ENCODE measurements at places on chromosomes 2 and 18.

DNA sequence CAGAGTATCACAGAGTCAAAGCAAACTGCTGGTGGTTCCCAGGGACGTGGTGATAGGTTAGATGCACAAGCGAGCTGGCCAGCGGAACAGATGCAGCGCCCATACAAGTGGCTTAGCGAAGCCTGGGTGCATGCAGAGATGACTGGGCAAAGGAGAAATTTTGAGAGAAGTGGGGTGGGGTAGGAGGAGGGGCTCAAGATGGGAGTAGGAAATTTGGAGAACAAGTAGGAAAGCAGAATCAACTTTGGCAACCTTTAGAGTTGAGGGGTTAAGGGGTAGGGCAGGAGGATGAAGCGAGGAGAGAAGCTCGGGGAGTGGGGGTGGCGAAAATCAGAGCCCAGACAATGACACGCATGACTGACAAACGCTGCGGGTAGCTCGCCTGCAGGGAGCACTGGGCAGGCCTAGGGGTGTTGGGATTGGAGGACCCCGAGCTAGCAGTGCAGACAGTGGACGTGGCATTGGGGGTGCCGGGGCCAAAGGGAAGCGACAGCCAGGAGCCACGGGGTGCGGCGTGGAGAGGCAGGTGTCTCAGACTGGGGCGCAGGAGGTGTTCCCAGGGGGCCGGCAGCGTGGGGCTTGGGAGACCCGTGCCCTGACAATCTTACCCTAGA lies 431 bp downstream of the FAM98A start:
- peaks cover 17% of the 10 kb centered on the region for H3K36me3 ChIP-seq
- peak overlapping the region; percentile 95 for H3K27ac ChIP-seq
- peak overlapping the region; percentile 96 for H3K4me3 ChIP-seq
- H3K4me1 ChIP-seq, result peaks cover 35% of the 10 kb centered on the region
- peaks cover 3% of the 10 kb centered on the region for H3K27me3 ChIP-seq

DNA sequence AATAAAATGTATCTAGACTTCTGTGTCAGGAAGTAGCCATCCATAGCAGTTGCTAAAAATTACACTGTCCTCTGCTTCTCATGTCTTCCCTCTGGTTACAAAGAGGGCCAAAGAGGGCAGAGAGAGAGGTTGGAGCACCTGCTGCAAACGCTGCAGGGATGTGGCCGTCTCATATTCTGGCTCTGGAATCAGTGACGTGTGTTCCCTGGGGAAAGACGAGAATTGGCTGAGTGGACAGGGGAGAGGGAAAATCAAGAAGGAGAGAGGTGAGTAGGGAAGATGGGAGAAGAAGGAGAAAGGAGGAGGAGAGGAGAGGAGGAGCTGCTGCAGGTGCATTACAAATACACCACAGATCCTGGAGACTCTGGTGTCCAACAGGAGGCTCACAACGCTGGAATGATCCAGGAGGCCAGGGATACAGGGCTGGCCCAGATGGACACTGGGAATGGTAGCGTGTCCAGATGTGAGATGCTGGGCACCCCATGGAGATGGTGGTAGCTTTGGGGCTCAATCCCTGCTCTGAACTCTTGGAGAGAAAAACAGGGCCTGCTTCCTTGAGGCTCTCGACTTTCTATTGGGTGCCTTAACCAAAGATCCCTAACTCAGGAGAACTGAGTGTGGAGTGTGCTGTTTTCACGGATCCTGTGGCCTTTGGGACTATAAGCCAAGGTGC lies 118.4 kb upstream of the PXDN start:
- H3K4me1 ChIP-seq, result peaks cover 3% of the 10 kb centered on the region
- peaks cover 21% of the 10 kb centered on the region for H3K27me3 ChIP-seq
- H3K4me3 ChIP-seq, result no peak overlapping the region
- DNase-seq, result no peak
- no peaks in the 10 kb centered on the region for H3K36me3 ChIP-seq

- H3K36me3 ChIP-seq, result no peaks in the 10 kb centered on the region
- no peak overlapping the region for H3K4me3 ChIP-seq
- H3K27me3 ChIP-seq, result peaks cover 5% of the 10 kb centered on the region
- peaks cover 2% of the 10 kb centered on the region for H3K4me1 ChIP-seq
- no peak overlapping the region for H3K27ac ChIP-seq
Observed at GRCh38 chr18:46542545-46542944, 114.5 kb downstream of the LOXHD1 start.

- H3K27me3 ChIP-seq, result peaks cover 2% of the 10 kb centered on the region
- H3K36me3 ChIP-seq, result no peaks in the 10 kb centered on the region
- no peak overlapping the region for H3K4me3 ChIP-seq
- DNase-seq, result no peak
Observed at GRCh38 chr2:234256516-234256915, 206.0 kb downstream of the SPP2 start.

- no peaks in the 10 kb centered on the region for H3K27me3 ChIP-seq
- H3K4me3 ChIP-seq, result peak overlapping the region; percentile 76
- H3K36me3 ChIP-seq, result peaks cover 44% of the 10 kb centered on the region
- peaks cover 69% of the 10 kb centered on the region for H3K4me1 ChIP-seq
- no peak for DNase-seq
Observed at GRCh38 chr2:96205888-96206287, 2.7 kb downstream of the STARD7 start.

DNA sequence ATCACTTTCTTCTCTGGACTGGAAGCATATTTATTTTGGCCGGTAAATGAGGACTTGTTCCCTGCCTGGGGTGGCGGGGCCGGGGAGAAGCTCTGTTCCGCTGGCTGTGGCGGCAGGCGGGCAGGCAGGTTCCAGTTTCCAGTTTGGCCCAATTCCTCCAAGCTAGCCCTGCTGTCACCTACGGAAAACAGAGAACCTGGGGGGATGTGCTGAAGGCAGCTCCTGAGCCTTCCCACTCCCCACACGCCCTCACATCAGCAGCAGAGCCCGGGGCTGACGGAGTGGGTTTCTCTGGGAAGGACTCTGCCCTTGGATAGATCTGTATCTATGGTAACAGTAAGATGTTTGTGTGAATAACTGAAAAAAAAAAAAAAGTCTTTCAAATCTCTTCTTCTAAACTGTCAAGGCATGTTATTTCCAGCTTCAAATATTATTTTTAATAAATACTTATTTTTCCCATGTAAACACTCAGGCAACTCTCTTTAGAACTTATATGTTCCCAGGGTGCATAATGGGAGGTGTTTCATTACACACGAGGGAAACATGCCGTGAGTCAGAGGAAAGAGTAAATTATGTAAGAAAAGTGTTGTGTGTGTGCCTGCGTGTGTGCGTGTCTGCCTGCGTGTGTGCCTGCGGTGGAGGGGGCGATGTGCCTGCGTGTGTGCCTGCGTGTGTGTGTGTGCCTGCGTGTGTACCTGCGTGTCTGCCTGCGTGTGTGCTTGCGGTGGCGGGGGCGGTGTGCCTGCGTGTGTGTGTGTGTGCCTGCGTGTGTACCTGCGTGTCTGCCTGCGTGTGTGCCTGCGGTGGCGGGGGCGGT lies 116.1 kb upstream of the ZNF516 start:
- no peak overlapping the region for H3K4me3 ChIP-seq
- no peak overlapping the region for H3K27ac ChIP-seq
- no peak for DNase-seq
- peaks cover 2% of the 10 kb centered on the region for H3K27me3 ChIP-seq
- no peaks in the 10 kb centered on the region for H3K36me3 ChIP-seq

DNA sequence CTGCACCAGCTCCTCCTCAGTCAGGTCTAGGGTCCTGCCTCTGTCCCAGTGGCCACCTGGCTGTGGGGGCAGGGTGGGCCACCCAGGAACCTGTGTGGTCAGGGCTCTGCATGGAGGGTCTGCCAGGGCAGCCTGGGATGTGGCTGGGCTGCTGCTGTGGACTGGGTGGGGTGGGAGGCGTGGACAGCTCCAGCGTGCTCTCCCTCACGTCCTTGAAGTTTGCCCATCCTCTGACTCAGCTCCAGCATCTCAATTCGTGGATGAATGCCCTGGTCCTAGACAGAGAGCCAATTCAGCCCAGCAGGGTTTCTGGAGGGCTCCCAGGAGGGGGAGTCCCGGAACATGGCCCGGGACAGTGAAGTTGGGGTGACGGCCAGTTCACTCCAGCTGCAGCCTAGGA lies 64.3 kb upstream of the EPAS1 start:
- no peak for DNase-seq
- H3K4me3 ChIP-seq, result no peak overlapping the region
- no peaks in the 10 kb centered on the region for H3K36me3 ChIP-seq
- no peak overlapping the region for H3K27ac ChIP-seq
- H3K4me1 ChIP-seq, result peaks cover 22% of the 10 kb centered on the region
- no peaks in the 10 kb centered on the region for H3K27me3 ChIP-seq

DNA sequence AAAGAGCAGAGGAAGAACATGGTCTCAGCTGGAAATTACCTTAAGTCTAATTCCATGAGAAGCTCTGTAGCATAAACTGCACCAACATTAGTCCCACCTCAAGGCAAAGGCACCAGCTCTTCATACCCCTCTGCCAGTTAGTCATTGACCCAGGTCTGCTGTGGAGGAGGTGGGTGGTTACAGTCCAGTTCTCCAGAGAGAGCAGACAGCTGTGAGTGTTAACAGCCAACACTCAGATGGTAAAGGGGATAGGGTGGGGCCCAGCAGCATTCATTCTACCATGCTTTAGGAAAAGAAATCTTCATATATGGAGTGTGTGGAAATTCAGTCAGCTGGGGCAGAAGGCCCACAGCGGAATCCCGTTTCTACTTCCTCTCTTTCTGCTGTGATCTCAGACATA lies 159.7 kb upstream of the FBXO11 start:
- H3K27ac ChIP-seq, result no peak overlapping the region
- no peaks in the 10 kb centered on the region for H3K4me1 ChIP-seq
- peaks cover 6% of the 10 kb centered on the region for H3K27me3 ChIP-seq
- no peak overlapping the region for H3K4me3 ChIP-seq
- no peak for DNase-seq

DNA sequence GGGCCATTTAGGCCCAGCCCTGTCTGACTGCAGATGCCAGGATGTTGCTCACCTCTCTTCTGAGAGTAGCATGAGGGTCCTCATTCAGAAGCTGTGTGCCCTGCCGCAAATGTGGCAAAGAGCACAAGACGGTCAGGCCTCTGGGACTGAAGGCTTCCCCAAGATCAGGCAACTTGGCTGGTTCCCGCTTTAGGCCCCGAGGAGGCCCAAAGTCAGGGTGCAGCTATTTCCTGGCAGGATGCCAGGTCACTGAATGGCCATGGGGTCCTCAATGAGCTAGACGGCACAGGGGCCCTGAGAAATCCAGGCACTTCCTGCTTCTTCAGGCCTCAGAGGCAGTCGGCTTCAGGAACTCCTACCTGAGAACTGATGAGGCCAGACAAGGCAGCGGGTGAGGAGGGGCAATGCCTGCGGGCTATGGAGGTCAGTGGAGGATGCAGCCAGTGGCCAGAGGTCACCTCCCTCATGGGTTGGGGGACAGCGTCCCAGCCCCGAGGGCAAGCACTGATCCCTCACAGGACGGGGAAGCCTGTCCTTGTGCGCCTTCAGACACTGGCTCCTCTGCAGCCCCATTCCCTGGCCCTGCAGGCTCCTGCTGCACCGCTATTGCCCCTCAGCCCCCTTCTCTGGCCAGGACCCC lies 44.9 kb downstream of the LMAN2L start:
- DNase-seq, result no peak
- no peaks in the 10 kb centered on the region for H3K4me1 ChIP-seq
- H3K4me3 ChIP-seq, result no peak overlapping the region
- no peaks in the 10 kb centered on the region for H3K36me3 ChIP-seq
- no peaks in the 10 kb centered on the region for H3K27me3 ChIP-seq

- H3K27ac ChIP-seq, result no peak overlapping the region
- no peak for DNase-seq
- H3K27me3 ChIP-seq, result no peaks in the 10 kb centered on the region
- H3K4me3 ChIP-seq, result no peak overlapping the region
- H3K36me3 ChIP-seq, result peaks cover 4% of the 10 kb centered on the region
Observed at GRCh38 chr18:46046688-46047087, 25.4 kb downstream of the PSTPIP2 start.

- H3K27me3 ChIP-seq, result no peaks in the 10 kb centered on the region
- no peak overlapping the region for H3K4me3 ChIP-seq
- H3K27ac ChIP-seq, result peak overlapping the region; percentile 76
- H3K4me1 ChIP-seq, result peaks cover 64% of the 10 kb centered on the region
- DNase-seq, result peak; percentile 44
Observed at GRCh38 chr2:127085317-127085681, 21.7 kb downstream of the BIN1 start.

GRCh38 chr2:134760385-134760784 lies 41.6 kb upstream of the TMEM163 start:
- DNase-seq, result no peak
- H3K4me1 ChIP-seq, result peaks cover 7% of the 10 kb centered on the region
- no peak overlapping the region for H3K27ac ChIP-seq
- no peaks in the 10 kb centered on the region for H3K36me3 ChIP-seq
